ENCODE measurements at places on chromosomes 6 and 20.
A peak's percentile ranks its signal among the peaks of the same experiment; 100 is the strongest.

DNA sequence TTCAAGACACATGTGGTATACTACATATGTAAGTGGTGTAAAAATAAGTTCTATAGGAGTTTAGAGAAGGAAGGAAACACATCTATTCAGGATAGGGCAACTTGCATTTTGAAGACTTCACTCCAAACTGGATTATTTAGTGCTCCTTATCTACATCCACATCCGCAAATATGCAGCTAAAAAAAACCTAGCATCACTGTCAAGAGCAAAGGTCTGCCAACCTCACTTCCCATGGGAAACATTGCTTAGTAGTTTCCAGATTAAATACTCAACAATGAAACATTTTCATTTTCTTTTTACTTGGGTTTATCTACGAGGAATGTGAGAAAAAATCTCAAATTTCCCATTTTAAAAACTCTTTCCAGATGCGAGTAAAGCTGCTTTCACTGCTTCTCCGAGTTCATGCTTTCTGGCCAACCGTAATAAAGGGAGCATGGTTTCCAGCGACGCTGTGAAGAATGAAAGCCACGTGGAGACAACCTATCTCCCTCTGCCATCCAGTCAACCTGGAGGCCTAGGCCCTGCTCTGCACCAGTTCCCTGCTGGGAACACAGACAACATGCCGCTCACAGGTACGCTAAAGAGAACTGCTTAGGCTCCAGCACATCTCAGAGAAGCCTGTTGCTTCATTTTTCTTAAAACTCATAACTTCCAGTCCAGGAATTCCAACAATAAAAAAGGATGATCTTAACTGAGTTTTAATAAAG lies 48.2 kb downstream of the RFX6 start:
- no peak for DNase-seq

DNA sequence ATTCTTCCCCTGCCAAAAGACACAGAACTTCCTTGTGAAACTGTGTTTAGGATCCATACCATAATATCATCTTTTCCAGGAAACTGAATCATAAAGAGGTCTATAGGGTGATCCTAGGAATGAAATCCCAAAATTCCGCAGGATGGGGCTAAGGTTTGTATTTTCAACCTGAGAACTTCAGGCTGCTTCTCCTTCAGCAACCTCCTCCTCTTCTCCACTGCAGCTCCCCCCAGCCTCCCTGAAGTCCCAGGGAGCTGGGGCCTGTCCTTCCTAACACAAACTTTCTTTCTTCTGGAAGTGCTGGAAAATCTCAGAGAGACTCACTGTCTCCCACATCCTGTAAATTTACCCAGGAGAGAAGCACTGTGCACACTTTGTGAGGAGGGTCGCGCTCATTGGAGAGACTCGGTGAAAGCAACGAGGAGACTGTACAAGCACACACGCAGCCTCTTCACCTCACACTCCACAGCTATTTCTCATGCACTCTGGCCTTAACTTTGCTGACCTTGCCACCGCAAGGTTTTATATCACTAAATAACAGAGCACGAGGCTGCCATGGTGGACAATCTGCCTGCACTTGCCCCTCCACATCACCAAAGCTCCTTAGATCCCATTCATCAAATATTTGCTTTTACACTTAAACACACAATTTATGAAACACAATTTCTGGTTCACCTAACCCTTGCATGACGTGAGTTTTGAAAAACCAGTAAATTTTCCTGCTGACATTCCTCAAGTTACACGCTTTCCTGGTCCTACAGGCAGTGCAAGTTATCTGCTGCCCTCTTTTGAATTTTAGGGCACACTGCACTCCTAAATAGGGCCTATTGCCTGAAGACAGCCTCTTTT lies 14.3 kb downstream of the ID4 start:
- DNase-seq, result peak; percentile 53

DNA sequence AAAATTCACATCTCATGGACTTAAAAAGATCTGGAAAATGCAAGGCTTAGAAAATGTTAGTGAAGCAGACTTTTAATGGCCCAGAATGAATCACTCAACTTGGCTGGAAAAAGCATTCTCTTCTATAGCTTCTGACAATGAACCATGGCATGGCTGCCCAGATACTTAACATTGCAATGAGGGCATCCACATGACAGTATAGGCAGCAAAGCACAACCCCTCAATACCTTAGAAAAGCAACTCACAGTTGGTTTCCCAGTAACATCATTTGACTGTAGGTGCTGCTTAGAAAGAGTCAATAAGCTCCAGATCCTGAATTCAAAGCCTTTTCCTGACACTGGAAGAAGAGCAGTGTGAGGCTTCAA lies 155.8 kb downstream of the EYA4 start:
- DNase-seq, result no peak

GRCh38 chr20:57589123-57589727 lies 28.3 kb downstream of the PCK1 start:
- DNase-seq, result no peak

- no peak for DNase-seq
These were observed 7.4 kb upstream of the COX4I2 start for GRCh38 chr20:31630187-31630790.

DNA sequence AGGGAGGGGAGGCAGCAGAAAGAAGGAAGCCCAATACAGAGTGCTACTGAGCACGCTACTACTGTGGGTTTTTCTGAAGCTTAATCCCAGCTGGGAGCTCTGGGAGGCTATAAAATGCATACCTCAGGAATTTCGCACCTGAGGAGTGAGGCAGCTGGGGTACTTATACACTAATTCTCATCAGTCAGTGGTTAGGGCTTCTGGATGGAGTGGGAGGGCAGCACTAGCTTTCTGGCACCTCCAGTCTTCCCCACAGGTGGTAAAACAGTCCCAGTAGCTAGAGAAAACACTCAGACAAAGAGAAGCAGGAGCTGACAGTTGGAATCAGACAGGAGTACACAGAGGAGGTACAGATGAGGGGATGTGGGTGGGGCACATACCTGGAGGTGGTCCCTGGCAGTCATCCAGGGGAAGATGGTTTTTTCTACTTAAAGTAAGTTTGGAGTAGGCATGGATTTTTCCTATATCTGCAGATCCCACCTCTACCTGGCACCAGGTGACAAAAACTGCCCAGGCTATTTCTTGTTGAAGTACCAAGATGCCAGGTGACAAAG lies 37.8 kb downstream of the CPXM1 start:
- DNase-seq, result no peak

DNA sequence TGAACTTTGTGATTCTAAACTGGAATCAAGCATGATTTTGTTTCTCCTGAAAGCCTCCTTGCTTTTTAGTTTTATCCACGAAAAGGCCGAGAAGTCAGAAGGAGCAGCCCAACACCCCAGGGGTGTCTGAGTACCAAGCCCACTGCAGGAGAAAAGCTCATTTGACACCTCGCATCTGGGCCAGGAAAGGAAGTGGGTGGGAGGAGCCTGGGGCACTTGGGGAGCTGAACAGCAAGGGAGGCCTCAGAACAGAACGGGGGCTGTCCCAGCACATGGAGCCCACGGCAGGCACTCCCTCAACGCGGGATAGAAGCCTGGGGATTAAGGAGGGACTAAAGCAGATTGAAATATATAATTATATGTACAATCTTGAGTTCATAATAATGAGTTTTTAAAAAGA lies 6.6 kb downstream of the KIF25 start:
- no peak for DNase-seq

DNA sequence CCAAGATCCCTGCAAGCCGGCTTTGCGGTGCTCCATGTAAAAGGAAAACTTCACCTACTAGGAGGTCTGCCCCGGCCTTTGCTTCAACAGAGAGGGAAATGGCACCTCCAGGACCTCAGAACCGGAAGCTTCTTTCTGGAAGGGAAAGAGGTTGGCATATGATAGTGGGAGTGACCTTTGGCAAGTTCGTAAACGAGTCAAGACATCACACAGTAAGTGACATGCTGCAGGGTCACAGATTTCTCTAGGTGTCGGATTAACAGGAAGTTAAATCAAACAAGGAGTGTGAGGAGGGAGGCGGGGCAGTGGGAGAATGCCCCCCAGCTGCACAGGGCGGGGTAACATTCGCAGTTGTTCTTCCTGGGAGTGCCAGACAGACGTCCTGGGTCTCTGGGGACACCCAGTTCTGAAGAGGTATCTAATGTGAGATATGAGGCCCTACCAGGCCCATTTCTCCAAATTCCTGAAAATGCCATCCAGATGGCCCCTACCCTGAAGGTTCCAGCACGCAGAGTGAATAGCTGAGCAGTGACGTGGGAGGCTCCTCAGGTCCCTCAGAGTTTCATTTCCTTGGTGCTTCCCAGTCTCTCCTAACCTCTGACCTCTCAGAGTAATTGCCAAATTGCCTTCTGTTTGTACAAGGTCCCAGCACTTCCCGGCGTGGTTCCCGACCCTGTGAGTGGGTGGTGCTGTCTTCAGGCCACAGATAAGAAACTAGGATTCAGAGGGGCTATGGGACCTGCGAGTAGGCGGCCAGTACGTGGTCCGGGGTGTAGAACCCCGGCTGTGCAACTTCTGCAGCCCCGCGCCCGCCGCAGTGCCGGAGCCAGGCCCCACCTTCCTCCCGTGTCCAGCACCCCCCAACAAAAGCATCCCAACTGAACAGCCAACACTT lies 1.9 kb downstream of the RRBP1 start:
- DNase-seq, result peak; percentile 9

GRCh38 chr6:67629258-67629657 lies 1005.8 kb upstream of the ADGRB3 start:
- no peak for DNase-seq

DNA sequence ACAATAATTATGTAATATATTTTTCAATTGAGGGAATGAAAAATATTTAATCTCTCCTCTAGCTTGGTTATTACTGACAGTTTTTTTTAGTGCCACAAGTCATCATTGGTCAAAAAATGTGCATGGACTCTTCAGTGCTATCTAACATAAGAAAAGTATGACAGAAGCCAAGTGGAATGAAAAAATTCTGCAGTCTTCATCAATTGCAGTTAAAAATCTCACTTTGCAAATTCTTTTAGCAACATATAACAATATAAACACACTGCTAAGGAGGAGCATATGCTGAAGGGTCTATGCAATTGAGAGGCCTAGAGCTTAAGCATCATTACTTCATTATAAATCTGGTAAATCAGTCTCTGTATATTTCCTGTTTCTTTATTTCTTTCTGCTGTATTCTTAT lies 175.1 kb downstream of the ARHGAP18 start:
- DNase-seq, result no peak

DNA sequence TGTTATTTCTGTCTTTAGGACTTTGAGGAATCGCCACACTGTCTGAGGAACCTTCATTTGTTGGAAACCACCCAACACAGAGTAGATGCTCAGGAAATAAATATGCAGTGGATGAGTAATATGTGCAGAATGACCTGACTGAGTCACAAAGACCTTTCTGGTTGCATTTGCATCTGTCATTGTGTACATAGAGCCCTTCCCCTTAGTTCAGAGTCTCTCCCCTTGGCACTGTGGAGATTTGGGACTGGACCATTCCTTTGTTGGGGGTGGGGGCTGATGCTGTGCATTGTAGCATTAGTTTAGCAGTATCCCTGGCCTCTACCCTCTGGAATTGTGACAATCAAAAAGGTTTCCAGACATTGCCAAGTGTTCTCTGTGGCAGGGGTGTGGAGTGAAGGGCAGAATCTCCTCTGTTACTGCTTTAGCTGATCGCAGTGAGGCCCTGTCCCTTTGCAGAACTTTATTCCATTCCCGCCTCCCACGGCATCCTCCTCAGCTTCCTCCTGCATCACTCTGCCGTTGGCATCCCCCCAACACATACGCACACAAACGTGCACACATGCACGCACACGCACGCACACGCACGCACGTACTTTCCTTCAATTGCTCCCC lies 64.5 kb downstream of the EYA2 start:
- peak; percentile 77 for DNase-seq

DNA sequence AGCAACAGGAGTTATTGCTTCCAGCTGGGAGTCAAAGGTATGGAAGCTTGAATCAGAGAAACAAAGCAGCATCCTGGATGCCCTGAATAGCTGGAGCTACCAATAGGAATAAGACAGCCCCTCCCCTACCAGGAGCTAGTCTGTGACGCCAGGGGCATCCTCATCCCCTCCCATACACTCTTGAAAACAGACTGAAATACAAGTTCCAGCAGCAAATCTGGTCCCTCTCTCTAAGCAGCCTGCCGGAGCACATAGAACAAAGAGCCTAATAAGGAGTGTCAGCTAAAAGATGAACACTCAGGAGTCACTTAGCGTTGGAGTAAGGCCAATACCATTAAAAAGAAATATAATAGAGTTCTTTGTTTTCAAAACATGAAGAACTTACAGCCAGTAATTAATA lies 25.6 kb downstream of the FILIP1 start:
- DNase-seq, result no peak

GRCh38 chr6:44652547-44652946 lies 265.0 kb downstream of the CDC5L start:
- no peak for DNase-seq

DNA sequence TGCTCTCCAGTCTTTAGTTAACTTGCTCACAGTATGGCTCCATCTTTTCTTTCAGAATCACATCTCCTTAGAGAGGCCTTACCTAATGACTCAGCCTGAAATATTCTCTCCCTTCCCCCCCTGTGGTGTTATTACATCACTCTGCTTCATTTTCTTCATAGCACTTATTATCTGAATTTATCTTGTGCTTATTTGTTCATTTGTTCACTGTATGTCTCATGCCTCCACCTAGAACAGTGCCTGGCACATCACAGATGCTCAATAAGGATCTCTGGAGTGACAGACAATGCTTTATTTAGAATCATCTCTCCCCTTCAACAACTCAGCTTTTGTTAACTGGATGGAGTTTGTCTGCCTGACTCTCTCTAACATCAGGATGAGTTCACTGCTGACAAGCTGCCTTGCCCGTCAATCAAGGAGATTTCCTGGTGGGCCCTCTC lies 96.6 kb upstream of the MAN1A1 start:
- no peak for DNase-seq

DNA sequence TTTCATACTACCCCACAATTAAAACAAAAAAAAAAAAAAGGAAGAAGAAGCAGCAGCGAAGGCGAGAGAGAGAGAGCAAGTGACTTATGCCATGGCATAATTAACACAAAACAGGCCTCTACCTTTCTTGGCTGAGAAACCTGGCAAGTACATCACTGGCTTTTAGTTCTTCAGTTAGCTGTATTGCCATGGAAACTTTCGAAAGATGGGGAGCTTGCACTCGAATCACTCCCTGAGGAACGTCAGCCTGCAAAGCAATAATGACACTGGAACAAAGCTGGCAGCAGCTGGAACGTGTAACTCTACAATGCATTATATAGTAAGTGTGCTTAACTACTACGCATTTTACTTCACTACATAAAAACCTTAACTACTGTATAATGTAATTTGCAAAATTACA lies 126.1 kb downstream of the ARHGAP18 start:
- no peak for DNase-seq

- DNase-seq, result peak; percentile 73
These were observed 235.1 kb upstream of the ZNF217 start for GRCh38 chr20:53828682-53829254.

DNA sequence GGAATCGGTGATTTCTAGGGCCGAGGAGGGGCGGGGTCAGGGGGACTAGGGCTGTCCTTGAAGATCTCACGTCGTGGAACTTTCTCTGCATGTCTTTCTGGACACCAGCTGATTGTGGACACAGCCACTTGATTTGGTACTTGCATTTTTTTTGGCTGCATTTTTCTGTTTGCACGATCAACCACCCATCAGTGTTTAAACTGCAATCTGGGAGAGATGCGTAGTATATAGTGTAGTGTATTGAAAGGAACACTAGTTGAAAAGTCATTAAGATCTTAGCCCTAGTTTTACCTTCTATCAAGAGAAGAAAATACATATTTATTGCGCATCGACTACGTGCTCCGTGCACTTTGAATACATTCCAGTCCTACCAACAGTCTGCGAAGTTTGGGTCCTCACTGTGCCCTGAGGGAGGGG lies 657 bp downstream of the NT5DC1 start:
- DNase-seq, result no peak

- DNase-seq, result peak; percentile 94
These were observed 68.2 kb upstream of the SUPT3H start for GRCh38 chr6:45445749-45446549.

GRCh38 chr6:5529733-5530132 lies 268.4 kb downstream of the FARS2 start:
- no peak for DNase-seq
